ENCODE measurements at places on chromosomes 2 and 18.

DNA sequence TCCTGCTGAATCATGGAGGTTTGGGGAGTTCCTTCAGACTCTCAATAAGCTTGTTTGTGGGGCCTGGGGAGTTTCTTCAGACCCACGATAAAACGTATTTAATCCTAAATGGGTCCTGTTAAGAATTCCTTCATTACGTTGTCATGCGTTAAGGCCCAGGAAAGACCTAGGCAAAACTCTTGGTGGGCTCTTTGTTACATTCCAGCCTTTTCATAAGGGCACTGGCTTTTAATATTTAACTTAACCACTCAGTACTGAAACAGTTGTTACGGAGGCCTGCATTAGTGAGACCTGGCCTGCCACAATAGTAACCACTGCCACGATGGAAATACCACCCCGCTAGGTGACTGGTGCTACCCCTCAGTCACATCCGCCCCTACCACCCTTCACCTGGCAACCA is 17.5 kb upstream of the BIN1 start:
- no peak for DNase-seq

DNA sequence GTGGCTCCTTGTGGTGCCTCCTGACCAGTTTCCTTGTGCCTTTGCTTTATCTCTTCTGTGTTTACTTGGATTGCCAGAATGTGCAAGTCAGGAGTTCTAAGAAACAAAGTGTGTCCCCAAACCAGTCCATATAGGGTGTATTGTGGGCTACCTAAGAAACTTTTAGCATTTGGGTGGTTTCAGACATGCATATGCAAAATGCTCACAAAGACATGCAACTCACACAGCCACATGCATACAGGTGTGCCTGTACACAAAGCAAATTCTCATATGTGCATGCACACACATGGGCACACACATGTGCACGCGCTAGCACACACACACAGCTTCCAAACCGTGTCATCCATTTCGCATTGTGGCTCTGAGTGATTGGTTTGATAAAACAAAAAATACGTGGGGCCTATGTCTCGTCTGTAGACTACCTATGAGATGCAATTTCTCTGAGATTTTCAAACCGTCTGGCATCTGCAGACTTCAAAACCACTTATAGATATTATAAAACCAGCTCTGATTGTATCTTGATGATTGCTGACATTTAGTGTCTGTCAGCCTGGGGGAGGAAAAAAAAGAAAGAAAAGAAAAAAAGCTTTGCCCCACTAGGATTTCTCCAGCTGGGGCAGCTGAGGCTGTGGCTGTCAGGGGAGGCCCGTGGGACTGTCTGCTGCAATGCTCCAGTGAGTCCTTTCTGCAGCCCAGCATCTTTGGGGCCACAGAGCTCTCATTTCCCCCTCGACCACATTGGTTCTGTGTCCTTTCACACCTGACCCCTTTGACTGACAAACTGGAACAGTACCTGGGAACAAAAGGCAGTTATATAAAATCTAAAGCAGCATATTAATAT is 556.1 kb downstream of the CMPK2 start:
- no peak for DNase-seq

GRCh38 chr2:19178175-19178574 is 180.2 kb downstream of the OSR1 start:
- no peak for DNase-seq

DNA sequence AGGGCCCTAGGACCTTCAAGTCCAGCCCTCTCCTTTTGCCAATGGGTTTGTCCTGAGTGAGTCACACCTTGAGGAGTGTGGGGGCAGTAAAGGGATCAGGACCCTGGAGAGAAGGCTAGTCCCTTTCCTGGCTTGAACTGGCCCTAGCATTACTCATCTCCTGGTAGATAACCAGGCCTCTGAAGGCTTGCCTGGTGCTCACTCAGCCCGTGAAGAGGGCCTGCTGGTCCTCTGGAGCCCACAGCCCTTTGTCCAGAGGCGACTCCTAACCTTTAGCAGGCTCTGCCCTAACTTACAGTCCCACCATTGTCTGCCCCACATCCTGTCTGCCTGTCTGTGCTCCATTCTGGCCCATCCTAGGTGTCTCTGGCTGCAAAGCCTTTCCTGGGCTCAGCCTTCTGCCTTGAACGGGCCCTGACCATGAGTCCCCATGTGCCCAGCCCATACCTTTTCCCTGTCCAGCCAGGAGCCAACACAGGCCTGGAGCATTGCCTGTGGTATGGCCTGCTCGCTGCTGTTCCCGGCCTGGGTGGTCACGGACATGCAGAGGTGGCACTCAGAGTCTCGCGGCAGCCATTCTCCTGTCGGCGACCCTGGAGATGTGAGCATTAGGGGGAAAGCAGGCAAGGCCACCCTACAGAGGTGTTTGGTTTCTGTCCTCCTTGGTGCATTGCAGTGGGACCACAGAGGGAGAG is 5.0 kb downstream of the SFTPB start:
- no peak for DNase-seq

DNA sequence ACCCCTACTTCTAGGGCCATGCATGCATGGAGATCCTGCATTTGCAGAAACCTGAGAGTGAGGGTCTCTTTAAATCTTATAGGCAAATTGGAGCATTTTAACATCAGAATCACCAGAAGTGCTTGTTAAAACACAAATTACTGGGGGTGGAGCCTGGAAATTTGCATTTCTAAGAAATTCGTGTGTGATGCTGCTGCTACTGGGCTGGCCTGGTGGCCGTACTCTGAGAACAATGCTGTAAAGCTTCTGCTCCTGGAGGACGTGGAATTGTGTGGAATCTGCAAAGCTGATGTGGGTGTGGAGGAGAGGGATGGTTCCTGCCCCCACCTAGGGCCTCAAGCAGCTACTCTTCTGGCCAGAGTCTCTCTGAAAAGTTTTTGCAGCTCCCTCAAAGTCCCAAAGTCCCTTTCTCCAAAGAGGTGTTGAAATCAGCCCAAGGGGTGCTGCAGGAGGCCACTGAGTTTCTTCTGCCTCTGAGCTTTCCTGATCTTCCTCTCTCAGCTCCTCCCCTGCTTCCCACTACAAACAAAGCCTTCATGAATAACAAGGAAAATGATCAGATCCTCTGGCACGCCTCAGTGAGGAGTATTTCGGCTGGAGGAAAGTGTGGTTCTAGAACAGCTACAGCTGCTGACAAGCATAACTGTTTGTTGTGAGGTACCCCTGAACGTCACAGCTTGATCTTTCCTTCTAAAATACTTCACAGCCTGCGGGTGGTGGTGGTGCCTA is 508.3 kb downstream of the CNTNAP5 start:
- DNase-seq: no peak

GRCh38 chr2:26840937-26841610 is 6.9 kb upstream of the DPYSL5 start:
- no peak for DNase-seq

DNA sequence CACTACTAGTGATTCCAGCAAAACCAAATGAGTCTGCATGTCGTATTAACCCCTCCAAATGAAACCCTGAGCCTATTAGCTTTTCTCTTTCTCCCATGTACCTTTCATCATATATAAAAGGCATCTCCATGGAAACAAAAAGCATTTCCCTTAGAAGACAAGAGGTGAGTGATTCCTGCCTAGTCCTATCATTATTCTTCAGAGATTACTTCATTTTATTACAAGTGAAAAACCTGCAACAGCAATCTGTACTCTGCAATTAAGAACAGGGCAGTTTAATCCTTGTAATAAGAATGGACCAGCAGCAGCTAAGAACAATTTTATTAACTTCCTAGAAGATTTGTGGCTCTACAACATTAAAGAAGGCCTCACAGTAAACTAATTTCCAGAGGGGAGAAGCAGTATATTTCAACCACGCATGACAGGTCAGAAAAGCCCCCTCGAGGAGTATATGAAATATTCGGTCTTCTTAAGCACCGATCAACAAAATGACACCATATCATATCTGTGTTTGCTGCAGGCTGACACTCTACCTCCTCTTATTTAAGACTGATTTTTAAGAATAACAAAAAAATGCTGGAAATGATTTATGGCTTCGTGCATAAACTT is 132.3 kb upstream of the TFPI start:
- DNase-seq: no peak

DNA sequence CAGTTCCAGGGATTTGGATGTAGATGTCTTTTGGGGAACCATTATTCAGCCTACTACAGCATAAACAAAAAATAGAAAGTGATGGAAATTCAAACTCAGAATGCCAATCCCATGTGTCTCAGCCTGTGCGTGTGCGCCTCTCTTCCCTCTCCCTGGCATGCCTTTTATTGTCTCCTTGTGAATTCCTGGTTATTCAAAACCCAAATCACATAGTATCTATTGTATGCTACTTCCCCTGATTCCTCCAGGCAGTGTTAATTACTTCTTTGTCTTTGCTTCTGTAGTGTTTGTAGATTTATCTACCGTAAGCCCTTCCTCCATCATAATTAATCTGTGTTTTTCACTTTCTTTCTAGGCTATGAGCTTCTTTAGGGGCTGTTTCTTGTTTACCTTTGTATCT is 38.9 kb downstream of the RHBDD1 start:
- no peak for DNase-seq

- DNase-seq: no peak
Observed at GRCh38 chr2:30522421-30522820, 75.4 kb downstream of the LCLAT1 start.

GRCh38 chr2:218472988-218473387 is 54.1 kb downstream of the VIL1 start:
- no peak for DNase-seq

DNA sequence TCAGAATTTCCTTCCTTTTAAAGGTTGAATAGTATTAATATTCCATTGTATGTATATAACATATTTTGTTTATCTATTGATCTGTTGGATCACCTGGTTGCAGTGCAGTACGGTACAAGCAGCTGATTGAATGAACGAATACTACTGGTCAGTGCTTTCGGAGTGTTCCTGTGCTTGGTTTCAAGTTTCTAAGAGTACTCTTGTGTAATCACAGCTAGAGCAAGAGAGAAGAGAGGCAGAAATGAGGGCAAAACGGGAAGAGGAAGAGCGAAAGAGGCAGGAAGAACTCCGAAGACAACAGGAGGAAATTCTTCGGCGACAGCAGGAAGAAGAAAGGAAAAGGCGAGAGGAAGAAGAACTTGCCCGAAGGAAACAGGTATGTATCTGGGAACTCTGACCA is 40.3 kb upstream of the KCNJ13 start:
- no peak for DNase-seq

DNA sequence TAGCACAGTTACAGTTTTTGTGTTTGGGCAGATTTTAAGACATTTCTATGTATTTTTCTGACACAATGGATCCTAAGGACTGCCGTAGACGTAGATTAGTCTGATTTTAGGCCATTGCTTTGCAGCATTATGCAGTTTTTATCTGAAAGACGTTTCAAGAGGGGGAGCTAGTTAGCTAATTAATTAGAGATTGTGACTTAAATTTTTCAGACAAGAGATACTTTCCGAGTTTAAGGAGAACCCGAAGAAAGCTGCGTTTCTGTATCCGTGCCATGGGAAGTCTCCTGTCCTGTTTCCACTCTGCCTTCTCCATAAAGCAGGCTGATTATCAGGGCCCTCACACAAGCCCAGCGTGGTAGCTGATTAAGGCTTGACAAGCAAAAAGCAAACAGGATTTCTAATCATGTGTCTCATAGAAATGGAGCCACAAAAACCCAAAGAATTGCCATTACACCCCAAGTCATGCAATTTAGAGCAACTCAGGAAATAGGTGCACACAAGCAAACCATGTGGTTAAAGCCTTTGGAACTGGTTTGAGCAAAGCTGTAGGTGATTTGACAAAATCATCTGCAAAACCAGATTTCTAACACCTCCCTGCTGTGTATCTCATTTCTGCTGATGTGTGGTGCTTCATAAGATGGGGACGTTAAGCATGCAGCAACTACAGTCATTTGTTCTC is 808.1 kb downstream of the RNF144A start:
- DNase-seq: no peak

- peak; percentile 52 for DNase-seq
Observed at GRCh38 chr2:26772064-26773001, 8.2 kb downstream of the SLC35F6 start.

DNA sequence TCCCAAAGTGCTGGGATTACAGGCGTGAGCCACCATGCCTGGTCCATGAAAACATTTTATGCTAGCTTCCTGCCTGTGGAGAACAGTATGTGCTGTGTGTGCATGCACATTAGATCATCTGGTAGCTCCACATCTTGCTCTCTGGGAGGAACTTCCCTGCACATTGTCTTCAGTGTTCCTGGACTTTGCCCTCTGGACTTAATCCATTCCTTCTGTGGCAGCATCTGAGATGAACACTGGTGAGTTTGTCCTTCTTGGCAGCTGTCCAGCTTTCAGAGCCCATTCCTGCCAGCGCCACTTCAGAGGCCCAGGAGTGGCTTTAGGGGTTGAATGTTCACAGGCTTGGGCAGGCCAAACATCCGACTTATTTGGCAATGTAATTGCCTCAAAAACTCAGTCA is 65.2 kb downstream of the POU3F3 start:
- DNase-seq: no peak

- no peak for DNase-seq
Observed at GRCh38 chr2:119679526-119679837, 481 bp downstream of the TMEM177 start.
